C1 segment of cervical spinal cord (tissue), 14 donors: ENCODE measurements at places on chromosomes 7 and 10.

GRCh38 chr7:44755698-44756627, 7.3 kb downstream of the ZMIZ2 start:
- DNase-seq = peak; percentile 32

GRCh38 chr10:133328358-133329343, 8.0 kb downstream of the CALY start:
- DNase-seq = no peak

GRCh38 chr10:22647244-22647643, 67.1 kb downstream of the PIP4K2A start:
- DNase-seq = no peak

- DNase-seq = no peak
Observed at GRCh38 chr10:77090381-77091356, 546.9 kb downstream of the KCNMA1 start.

DNA sequence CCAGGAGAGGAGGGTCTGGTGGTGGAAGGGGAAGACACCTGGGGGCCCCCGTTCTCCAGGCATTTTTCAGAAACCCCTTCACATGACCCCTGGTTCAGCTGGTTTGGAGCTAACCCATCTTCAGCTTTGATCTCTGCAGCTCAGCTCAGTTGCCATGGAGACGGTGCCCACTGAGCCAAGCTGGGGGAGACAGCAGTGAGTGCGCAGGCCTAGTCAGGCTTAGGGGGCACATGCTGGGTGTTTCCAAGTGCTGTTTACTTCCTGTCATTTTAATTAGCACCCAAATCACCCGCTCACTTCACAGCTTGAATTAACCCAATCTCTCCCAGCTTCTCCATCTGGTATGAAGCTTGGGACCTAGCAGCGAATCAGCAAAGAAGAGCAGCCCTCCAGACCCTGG, 9.0 kb downstream of the SPOCK2 start:
- no peak for DNase-seq

GRCh38 chr10:86970982-86971231, 2.6 kb downstream of the ADIRF start:
- DNase-seq = no peak

DNA sequence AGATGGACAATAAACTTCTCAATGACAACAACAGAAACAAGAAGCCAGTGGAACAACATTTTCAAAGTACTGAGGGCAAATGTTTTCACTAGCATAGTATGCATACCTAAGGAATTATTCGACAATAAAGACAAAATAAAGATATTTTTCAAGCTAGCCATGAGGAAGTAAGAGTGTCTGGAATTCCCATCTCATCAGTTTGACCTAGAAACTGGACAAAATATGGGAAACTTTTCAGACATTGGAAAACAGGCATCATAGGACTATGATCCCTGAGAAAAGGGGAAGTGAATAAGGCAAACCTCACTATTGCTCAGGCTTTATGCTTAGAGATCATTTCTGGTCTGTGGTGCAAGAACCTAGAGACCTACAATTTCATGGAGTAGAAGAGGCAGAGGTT, 86.3 kb downstream of the OAT start:
- DNase-seq = no peak

GRCh38 chr7:80133361-80134114, 1.1 kb upstream of the GNAI1 start:
- DNase-seq = no peak

DNA sequence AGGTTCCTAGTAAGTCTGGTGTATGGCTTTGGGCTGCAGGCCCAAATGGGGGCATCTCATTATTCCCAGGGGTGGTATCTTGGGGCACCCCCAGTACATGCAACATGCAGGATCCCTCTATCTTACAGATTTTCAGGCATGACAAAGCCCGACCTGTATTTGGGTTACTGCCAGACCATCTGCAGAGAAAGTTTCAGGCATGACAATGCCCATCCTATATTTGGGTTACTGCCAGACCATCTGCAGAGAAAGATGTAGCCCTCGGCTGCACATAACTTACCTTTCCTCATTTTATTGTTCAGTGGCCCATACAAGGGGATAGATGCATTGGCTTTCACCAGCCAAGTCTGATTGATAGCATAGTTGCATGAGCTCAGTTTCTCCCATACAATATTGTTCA, 112.2 kb upstream of the RAB18 start:
- DNase-seq = no peak

GRCh38 chr10:88322324-88323063, 260.6 kb downstream of the RNLS start:
- no peak for DNase-seq

- DNase-seq = no peak
Observed at GRCh38 chr10:129790715-129791446, 173.2 kb downstream of the EBF3 start.

DNA sequence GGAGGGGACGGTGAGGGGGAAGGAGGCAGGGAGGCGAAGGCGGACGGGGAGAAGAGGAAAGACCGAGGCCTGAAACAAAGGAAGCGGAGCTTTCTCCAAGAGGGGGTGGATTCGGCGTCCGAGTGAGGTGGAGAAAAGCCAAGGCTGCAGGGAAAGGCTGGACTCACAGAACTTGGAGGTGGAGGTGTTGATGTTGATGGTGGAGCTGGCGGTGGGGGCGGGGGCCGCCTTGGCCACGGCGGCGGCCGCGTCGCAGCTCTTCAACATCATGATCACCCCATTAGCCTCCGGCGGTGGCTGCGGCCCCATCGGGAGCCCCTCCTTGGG, 578 bp downstream of the CACUL1 start:
- DNase-seq = no peak

DNA sequence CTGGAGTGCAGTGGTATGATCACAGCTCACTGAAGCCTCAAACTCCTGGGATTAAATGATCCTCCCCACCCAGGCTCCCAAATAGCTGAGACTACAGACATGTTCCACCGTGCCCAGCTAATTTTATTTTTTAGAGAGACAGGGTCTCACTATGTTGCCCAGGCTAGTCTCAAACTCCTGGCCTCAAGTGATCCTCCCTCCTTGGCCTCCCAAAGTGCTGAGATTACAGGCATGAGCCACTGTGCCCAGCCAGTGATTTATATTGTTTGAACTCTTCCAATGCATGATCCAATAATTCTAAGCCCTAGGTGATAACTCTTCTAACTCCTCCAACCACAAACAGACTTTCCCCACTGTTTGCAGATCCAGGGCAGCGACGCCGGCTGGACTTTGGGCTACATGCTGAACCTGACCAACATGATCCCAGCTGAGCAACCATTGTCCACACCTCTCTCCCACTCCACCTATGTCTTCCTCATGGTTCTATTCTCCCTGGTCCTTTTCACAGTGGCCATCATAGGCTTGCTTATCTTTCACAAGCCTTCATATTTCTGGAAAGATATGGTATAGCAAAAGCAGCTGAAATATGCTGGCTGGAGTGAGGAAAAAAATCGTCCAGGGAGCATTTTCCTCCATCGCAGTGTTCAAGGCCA, 41.8 kb upstream of the CC2D2B start:
- no peak for DNase-seq

DNA sequence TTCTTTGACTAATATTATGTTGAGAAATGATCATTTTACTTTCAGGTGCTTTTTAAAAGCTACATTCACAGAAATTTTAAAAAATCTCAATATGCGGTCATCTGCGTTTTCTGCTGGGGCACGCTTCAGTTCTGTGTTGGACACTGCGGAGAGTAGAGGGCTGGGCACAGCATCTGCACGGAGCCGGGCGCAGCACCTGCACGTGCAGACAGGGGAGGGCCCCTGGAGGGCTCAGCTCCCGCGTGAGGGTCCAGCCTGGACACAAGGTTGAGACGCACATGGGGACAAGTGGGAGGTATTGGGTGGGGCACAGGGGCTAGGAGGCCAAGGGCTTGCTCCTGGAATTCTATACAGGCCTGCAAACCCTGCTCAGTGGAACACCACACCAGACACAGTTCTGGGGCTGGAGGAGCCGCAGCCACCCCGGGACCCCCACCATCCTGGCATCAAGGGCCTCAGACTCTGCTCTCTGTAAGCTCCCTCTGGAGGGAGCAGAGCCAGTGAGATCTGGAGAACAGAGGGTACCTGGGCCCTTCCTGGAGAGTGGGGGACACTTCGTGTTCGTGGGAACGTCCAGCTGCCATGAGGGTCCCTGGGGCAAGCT, 20.4 kb upstream of the FAM20C start:
- DNase-seq = no peak

- DNase-seq = no peak
Observed at GRCh38 chr7:152924826-152925411, 165.4 kb downstream of the ACTR3B start.

GRCh38 chr7:95863-96260, 96.5 kb upstream of the FAM20C start:
- no peak for DNase-seq

DNA sequence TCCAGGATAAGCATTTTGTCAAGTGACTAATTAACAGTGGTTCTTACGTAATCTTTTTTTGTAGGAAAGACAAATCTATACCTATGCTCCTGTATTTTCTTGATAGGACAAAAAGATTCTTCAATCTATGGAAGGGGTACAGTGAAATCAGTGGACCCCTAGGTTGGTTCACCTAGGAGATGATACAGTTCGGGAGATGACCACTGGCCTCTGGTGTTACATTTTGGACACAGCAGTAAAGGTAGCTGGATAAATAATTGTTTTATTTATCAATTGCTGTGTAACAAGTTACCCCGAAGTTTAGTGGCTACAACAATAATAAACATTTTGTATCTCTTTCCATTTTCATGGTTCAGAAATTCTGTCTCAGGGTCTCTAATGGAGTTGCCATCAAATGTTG, 288.2 kb upstream of the MAGI2 start:
- no peak for DNase-seq

DNA sequence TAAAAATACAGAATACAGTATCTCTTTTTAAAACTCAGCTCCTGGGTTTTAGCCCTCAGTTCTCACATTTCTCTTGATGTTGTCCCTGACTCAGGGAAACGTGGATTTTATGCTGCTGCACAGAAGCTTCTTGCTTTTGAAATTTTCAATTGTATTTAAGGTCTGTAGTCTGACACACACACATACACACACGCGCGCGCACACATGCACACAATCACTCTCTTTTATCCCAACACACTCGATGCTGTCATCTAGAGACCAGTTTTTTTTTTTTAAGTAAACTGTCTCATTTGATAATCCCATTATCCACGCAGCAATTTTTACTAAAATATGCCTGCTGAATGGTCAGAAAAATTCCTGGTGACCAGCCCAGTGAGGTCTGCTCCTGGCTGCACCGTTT, 108.6 kb downstream of the KMT2E start:
- DNase-seq = no peak

- no peak for DNase-seq
Observed at GRCh38 chr10:6769704-6770417, 189.8 kb upstream of the PRKCQ start.

- DNase-seq = no peak
Observed at GRCh38 chr7:35379481-35379880, 125.6 kb upstream of the TBX20 start.

- no peak for DNase-seq
Observed at GRCh38 chr7:123054357-123055133, 59.0 kb upstream of the TAS2R16 start.

DNA sequence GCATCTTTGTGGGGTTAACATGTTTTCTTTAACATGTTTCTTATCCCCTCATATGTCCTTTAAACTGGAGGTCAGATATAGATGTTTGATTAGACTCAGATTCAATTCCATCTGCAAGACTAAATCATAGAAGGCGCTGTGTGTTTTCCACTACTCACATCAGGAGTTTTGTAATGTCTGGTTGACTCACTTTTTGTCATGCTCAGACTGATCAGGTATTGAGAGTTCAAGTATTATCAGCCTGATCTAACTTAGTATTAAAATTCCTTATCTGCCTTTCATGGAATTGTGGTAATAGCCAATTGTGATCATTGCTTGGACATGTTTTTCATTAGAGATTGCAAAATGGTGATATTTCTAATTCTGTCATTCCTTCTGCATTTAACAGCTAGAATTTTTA, 30.2 kb downstream of the ENTPD7 start:
- no peak for DNase-seq

GRCh38 chr7:26190417-26190869, 10.1 kb downstream of the HNRNPA2B1 start:
- no peak for DNase-seq

DNA sequence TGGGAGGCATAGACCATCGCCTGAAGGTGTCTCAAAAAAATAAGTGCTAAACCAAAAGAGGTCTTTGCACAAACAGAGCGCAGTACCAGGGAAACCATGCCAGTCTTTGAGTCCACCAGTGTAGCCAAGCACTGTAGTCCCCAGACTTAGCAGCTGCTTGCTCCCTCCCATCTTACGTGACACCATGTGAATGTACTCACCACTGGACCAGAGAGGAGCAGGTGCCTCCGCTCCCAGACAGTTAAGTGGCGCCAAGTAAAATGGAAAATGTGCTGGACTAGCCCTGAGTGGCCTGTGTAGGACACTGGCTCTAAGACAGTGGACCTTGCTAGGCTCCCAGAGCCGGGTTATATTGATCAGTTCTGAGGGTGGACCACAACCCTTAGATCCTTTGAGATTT, 47.7 kb upstream of the PLEKHA1 start:
- DNase-seq = no peak

GRCh38 chr10:45249978-45250693, 65.3 kb downstream of the OR13A1 start:
- no peak for DNase-seq

- DNase-seq = no peak
Observed at GRCh38 chr10:89852872-89853271, 151.5 kb downstream of the KIF20B start.

- no peak for DNase-seq
Observed at GRCh38 chr10:127149501-127150081, 46.8 kb downstream of the INSYN2A start.

- peak; percentile 64 for DNase-seq
Observed at GRCh38 chr7:16753932-16754855, 639 bp downstream of the TSPAN13 start.

- DNase-seq = no peak
Observed at GRCh38 chr7:120780938-120781337, 77.0 kb downstream of the TSPAN12 start.

GRCh38 chr10:18608596-18608995, 42.8 kb downstream of the NSUN6 start:
- no peak for DNase-seq

DNA sequence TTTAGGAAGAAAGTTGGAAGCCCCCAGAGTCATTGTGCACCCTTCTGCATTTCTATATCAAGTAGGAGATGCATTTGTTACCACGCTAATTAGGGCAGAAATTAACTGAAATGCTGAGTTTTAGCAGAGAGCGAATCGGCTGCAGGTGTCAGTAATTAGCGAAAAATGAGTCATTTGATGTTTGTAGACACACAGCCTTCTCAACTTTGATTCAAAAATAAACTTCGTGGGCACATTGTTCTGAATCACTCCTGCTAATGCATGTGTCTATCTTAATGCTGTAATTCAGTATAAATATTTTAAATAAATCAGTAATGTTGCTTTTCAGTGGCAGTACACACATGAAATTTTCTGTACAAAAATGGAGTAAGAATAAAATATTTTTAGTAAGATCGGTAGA, 109.5 kb upstream of the CARD11 start:
- DNase-seq = no peak

- DNase-seq = no peak
Observed at GRCh38 chr10:101052285-101052684, 9.5 kb upstream of the KAZALD1 start.
